ENCODE measurements at places on chromosomes 4 and X.
A peak's percentile ranks its signal among the peaks of the same experiment; 100 is the strongest.

DNA sequence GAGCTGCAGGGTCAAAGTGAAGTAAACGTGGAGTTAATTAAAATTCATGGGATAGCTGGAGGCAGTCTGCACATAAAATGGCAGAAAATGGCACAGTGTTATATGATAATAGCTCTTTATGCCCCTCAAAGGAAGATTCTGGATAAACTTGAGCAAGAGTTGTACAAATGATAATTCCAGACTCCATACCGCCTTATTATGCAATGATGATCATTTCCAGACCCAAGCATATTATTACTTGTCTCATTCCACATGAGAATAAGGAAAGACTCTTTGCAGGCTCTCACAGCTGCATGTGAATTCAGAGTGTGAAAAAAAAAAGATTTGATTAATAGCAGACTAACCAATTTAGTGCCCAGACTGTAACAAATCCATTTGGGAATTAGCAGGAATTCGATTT, 105.4 kb downstream of the STK32B start:
- no peak for DNase-seq

DNA sequence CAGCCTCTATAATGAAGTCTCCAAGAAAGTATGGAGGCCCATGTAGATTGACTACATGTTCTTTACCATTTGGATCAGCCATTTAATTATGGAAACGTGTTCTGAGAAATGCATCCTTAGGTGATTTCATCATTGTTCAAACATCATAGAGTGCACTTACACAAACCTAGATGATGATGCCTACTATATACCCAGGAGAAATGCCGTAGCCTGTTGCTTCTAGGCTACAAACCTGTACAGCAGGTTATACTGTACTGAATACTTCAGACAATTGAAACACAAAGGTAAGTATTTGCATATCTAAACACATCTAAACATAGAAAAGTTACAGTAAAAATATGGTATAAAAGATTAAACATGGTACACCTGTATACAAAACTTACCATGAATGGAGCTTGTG, 186.5 kb upstream of the FSTL5 start:
- no peak for DNase-seq

- no peak for DNase-seq
Observed at GRCh38 chr4:92776080-92776479, 472.3 kb downstream of the GRID2 start.

DNA sequence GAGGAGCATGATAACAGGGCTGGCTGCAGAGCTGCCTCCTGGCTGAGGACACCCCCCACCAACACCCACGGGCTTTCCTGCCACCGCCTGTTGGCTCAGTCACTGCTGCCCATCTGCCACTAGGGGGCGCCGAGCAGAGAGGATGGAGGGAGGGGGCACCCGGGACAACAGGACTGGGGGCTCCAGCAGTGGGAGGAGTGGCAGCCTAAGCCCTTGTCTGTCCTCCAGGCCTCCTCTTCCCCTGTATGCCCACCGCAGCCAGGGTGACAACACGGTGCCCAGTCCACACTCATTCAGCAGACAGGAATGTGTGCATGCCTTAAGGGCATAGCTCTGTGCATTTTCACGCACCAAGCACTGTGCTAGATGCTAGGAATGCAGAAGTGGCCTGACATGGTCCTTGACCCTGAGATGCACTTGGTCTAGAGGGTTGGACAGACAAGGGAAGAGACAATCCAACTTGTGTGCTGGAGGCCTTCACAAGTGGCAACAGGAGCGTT, 149.9 kb downstream of the AMMECR1 start:
- peak; percentile 7 for DNase-seq

Data from NK-92 treated with Interleukin-12 subunit alpha and Interleukin-12 subunit beta, amount 100 ng/mL, for 24 hours (cell line).